ENCODE measurements at places on chromosomes 11 and 22.

DNA sequence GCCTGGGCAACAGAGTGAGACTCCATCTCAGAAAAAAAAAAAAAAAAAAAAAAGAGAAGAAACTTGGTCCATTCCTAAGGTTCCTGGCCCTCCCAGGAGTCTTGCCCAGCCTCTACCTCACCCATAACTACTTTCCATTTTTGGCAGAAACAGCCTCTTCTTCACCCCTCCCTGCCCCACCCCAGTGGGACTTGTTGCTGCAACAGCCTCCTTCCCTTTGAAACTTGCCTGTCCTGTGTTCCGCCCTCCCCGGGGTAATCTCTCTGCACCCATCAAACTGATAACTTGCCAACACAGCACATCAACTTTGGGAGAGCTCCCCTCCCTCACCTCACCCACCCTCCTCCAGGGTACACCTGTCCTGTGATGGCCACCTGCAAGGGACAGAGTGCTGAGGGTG is 10.0 kb upstream of the FAM83F start:
- H3K4me1 ChIP-seq = no peaks in the 10 kb centered on the region
- H3K36me3 ChIP-seq = no peaks in the 10 kb centered on the region
- no peak overlapping the region for H3K4me3 ChIP-seq
- no peak overlapping the region for H3K27ac ChIP-seq
- DNase-seq = no peak

DNA sequence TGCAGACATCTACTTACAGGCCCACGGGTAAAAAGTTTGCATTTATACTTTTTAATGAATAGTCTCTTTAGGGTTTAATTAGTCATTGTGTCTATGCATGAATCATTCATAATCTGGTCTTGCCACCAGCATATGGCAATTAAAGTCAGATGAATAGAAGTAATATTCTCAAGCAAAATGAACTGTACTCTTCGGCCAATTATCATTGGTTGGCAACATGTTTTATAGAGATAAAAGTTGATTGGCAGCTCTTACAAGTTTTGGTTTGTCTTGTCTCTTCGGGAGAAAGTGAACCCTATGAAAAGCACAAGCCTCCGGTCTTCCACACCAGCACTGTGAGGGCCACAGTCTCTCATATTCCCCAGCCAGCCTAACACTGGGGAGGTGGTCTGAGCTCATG is 97.8 kb downstream of the OSBP2 start:
- DNase-seq = no peak
- H3K4me3 ChIP-seq = no peak overlapping the region
- H3K4me1 ChIP-seq = no peaks in the 10 kb centered on the region
- H3K27me3 ChIP-seq = peaks cover 9% of the 10 kb centered on the region
- no peaks in the 10 kb centered on the region for H3K36me3 ChIP-seq

- no peak overlapping the region for H3K4me3 ChIP-seq
- no peak for DNase-seq
- no peaks in the 10 kb centered on the region for H3K27me3 ChIP-seq
- no peaks in the 10 kb centered on the region for H3K4me1 ChIP-seq
- H3K27ac ChIP-seq = no peak overlapping the region
These were observed 1.5 kb downstream of the RAB39A start for GRCh38 chr11:107929611-107930200.

DNA sequence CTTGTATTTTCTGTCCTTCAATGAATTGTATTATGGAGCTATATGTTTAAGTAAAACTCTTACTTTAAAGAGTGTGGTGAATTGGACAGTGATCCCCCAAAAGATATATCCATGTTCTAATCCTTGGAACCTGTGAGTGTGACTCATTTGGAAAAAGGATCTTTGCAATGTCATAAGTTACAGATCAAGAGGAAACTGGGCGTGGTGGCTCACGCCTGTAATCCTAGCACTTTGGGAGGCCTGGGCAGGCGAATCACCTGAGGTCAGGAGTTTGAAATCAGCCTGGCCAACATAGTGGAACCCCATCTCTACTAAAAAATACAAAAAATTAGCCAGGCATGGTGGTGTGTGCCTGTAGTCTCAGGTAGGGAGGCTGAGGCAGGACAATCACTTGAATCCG is 36.7 kb downstream of the ELF5 start:
- H3K36me3 ChIP-seq = no peaks in the 10 kb centered on the region
- no peak overlapping the region for H3K4me3 ChIP-seq
- H3K27ac ChIP-seq = no peak overlapping the region
- H3K4me1 ChIP-seq = no peaks in the 10 kb centered on the region
- peaks cover 3% of the 10 kb centered on the region for H3K27me3 ChIP-seq
- DNase-seq = no peak

- H3K36me3 ChIP-seq = no peaks in the 10 kb centered on the region
- no peak overlapping the region for H3K4me3 ChIP-seq
- H3K4me1 ChIP-seq = no peaks in the 10 kb centered on the region
- H3K27ac ChIP-seq = no peak overlapping the region
These were observed 63.3 kb downstream of the SYN3 start for GRCh38 chr22:32994898-32995297.

- DNase-seq = no peak
- H3K27ac ChIP-seq = no peak overlapping the region
- peaks cover 2% of the 10 kb centered on the region for H3K4me1 ChIP-seq
- H3K27me3 ChIP-seq = no peaks in the 10 kb centered on the region
- H3K4me3 ChIP-seq = no peak overlapping the region
- no peaks in the 10 kb centered on the region for H3K36me3 ChIP-seq
These were observed 5.6 kb upstream of the TRABD start for GRCh38 chr22:50179937-50180726.

DNA sequence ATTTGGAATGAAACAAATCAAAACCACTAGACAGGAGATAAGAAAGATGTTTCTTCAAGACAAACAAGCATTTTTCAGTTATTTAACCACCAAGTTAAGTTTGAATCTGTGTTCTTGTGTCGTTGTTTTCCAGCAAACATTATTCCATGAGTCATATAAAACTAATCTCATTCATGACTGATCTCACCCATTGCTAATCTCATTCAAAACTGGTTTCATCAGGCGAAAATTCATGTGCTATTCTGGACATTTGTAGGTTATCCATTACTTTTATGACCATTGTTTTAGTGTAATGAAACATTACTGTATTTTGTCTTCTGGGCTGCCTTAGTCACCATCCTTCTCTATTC is 221.8 kb downstream of the DDX10 start:
- DNase-seq = no peak
- H3K27ac ChIP-seq = no peak overlapping the region
- peaks cover 18% of the 10 kb centered on the region for H3K4me1 ChIP-seq
- no peaks in the 10 kb centered on the region for H3K36me3 ChIP-seq
- no peak overlapping the region for H3K4me3 ChIP-seq

GRCh38 chr11:9438611-9439010 is 22.2 kb upstream of the ZNF143 start:
- H3K36me3 ChIP-seq = peaks cover 97% of the 10 kb centered on the region
- no peaks in the 10 kb centered on the region for H3K27me3 ChIP-seq
- H3K27ac ChIP-seq = no peak overlapping the region
- H3K4me3 ChIP-seq = no peak overlapping the region
- DNase-seq = no peak
